Stimulated activated naive CD4-positive, alpha-beta T cell (primary cell): ENCODE measurements at places on chromosomes 1 and 21.

DNA sequence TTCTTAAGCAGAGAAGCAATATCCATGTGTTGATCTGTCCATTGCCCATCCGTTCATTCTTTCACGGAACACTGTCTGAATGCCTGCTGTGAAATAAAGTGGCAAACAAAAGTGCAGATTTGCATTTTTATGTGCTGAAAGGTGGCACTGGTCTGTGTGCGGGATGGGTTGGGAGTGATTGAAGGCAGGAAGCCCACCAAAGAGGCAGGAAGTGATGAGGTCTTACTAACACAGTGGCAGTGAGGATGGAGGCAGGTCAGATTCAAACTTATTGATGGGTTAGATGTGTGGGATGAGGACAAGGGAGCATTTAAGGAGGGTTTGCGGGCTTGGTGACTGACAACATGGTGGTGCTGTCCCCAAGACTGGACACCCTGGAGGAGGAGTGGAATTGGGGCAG, 8.3 kb downstream of the PTPRF start:
- no peak for DNase-seq

DNA sequence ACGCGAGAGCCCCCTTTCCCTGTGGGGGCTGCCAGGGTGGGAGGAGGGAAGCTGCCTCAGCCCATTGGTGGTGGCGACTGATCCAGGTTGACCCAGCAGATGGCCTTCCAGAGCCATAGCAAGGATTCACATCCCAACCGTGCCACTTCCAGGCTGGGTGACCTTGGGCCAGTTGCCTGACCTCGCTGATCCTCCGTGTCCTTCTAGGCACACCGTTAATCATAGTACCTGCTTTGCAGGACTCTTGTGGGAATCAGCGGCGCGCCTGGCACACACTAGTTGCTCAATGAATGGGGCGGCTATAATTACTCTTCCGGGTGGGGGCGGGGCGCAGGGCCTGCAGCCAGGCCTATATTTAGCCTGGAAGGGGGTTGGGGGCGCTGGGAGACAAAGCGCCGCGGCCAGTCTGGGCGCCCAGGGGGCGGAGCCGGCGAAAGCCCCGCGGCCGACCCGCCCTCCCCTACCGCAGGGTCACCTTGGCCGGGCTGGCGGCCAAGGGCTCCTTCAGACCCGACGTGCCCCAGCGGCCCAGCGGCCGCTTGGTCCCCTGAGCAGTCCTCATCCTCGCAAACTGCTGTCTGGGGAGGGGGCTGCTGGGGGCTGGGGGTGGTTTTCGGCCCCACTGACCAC, 5.1 kb downstream of the HSPB7 start:
- no peak for DNase-seq

DNA sequence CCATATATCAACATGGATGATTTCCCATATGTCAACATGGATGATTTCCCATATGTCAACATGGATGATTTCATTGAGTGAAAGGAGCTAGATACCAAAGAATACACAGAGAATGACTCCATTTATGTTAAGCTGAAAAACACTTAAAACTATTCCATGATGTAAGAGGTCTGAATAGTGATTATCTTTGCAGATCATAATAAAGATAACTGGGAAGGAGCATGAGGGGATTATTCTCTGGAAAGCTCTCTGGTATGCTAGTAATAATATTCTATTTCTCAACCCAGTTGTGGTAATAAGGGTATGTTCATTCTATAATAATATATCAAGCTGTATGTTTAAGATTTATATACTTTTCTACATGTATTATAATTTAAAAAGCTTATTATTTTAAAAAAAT, 14.1 kb downstream of the SYNJ1 start:
- no peak for DNase-seq

- no peak for DNase-seq
Observed at GRCh38 chr1:234750922-234751627, 141.1 kb upstream of the IRF2BP2 start.

GRCh38 chr1:77347646-77348045, 65.8 kb downstream of the AK5 start:
- DNase-seq = no peak

GRCh38 chr1:3483801-3484444, 29.5 kb downstream of the ARHGEF16 start:
- DNase-seq = peak; percentile 8

- DNase-seq = no peak
Observed at GRCh38 chr1:206094024-206094423, 23.2 kb downstream of the AVPR1B start.

DNA sequence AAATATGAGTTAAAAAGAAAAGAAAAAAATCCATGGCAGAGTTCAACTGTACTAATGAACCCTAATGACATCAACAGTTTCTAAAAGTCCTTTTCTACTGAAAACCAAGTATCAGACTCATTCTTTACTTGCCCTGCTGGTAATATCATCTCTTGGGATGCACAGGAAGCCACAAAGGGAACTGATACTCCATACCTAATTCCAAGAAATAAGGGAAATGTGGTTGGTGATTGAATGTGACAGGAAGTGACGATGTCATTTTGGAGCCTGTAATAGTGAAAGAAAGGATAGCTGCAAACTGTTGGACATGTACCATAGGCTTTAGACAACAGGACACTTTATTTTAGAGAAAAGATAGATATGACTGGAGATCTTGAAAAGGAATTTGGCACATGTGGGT, 98.7 kb upstream of the VAV3 start:
- DNase-seq = no peak

DNA sequence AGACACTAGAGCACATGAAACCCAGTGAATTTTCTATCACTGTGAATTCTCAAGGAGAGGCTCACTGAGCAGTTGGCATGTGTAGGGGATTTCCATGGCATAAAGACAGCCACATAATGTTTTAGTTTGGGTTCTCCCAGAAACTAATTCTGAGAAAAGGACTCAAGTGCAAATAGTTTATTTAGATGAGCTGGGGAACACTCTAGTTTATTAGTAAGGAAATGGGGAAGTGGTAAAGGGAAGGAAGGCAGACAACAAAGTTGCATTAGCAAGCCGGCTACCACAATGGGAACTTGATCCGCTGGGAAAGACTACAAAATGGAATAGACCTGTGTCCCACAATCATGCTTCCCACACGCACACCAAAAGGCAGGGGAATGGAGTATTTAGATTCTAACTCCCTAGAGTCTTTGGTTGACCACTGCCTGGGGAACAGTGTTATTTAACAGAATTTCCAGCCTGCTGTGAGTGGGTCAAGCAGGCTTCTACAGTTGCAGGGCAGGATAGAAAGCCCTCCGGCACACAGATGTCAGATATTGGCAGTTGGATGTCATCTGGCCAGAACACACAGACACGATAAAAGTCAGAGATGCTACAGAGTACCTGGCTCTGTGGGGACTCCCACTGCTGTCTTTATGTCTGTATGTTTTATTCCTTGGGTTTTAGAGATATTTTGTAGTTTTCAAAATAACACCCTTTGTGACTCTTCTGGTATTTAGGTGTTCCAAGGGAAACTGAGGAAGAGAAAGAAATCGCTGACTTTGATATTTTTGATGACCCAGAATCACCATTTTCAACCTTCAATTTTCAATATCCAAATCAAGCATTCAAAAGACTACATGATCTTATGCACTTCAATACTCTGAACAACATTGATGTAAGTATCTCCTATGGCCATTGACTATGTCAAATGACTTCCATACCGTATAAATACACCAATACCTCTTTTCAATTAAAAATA, 150.1 kb downstream of the PLA2G4A start:
- DNase-seq = no peak

- no peak for DNase-seq
Observed at GRCh38 chr1:199685369-199685768, 342.1 kb upstream of the NR5A2 start.

DNA sequence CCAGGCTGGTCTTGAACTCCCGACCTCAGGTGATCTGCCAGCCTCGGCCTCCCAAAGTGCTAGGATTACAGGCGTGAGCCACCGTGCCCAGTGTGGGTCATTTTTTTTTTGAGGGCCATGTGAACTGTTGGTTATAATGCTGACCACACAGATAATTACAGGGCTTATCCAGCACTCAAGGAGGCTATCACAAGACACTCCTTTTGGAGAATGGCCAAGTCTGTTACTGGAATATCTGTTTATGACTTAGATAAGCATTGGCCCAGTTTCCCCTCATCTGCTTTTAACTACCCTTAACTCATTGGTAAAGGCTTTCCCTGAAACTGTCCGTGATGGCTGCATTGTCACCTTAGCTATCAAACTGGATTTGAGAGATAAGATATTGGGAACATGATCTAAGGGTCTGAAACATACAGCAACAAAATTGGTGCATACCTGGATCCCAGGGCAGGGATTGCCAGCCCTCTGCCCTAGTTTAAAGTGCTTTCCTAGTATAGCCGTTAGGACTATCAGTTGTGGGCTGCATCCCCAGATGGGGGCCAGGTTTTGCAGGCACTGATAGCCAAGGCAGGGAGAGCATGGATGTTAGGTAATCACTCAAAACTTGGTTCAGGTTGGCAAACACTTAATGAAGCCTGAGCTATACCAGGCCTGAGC, 15.6 kb downstream of the SZT2 start:
- no peak for DNase-seq

- no peak for DNase-seq
Observed at GRCh38 chr1:214186103-214186824, 94.7 kb upstream of the SMYD2 start.

DNA sequence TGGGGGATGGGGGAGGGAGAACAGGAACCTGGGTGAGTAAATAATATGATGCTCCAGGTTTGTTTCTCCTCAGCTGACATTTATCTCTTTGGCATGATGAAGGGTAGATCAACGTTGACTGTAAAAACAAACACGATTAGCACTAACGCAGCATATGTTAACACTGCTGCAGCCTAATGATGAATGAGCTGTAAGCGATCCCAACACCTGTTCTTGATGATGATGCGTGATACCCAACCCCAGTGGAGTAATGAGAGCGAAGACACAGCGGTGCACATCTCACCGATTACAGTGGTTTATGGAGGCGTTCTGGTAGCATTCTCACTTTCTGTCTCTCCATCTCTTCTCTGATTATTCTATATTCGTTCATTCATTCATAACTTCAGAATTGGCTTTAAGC, 640.4 kb downstream of the USP25 start:
- no peak for DNase-seq

DNA sequence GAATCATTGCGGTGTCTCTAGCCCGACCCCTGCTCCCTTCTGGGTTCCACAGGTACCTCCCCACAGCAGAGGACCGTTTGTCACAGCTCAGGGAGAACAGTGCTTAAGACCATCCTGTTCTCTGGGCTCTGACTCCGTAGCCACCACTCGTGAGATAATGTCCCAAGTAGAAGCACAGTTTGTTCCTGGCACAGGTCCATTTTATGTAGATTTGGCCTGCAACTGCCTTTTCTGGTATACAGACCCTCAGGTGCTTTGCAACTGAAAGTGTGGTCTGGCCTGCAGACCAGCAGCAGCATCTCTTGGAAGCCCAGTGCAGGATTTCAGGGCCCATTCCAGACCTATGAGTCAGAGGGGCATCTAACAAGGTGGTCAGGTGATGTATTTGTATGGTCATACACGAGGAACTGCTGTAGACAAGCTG, 28.4 kb upstream of the TMEM125 start:
- DNase-seq = no peak

- DNase-seq = no peak
Observed at GRCh38 chr1:50047916-50048694, 24.4 kb upstream of the AGBL4 start.
